ENCODE measurements at places on chromosomes 3 and 15.

- DNase-seq: no peak
These were observed 137.4 kb downstream of the CMSS1 start for GRCh38 chr3:99954914-99955644.

DNA sequence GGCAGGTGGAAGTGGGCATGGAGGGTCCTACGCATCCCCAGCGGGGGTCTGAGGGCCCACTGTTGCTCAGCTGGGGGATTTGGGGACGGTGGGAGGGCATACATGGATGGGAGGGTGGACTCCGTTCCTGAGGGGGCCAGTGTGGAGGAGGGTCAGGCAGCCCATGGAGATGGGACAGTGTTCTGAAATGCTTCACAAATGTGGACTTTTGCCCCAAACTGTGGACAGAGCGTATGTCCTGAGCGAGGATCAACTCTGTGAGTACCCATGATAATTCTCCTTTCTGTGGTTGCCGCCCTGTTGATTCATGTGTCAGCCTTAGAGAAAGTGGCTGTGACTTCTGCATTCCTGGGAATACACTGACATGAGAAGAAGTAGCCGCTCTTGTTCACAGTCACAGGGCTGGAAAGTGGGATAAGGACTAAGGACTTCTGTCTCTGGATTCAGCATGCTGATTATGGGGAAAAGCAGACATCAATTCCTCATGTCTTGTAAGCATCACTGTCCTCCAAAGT, 33.4 kb downstream of the SMAD3 start:
- no peak for DNase-seq

GRCh38 chr3:173825730-173826129, 428.2 kb downstream of the NLGN1 start:
- DNase-seq: no peak

DNA sequence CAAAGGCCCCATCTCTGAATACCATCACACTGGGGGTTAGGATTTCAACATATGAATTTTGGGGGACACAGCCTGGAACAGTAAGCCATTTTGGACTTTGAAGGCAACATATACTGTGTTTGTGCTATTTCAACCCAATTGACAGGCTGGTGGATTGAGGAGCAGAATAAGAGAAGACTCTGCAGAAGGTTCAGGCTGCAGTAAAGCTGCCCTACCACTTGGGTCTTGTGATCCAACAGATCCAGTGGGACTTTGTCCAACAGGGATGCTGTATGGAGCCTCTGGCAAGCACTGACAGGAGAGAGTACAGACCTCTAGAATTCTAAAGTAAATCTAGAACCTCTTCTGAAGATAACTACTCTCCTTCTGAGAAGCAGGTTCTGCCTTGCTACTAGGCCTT, 1.1 kb upstream of the BCL2L10 start:
- no peak for DNase-seq

GRCh38 chr3:171778493-171778892, 31.8 kb downstream of the PLD1 start:
- no peak for DNase-seq

DNA sequence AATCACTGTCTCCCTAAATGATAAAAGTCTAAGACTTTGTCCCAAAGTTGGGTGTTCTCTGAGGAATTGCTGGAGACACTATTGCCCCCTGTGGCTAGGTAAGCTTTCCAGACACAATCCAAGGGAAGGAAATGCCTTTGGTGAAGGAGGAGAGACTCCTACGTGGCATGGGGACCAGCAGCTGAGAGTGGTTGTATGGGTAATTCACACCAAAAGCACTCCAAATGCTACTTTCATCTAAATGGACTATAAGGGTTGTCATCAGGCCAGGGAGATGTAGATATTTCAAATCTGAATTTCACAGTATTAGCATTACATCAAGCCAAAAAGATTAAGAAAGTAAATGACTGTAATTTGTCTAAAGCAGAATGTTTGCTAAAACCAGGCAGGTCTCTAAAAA, 400.8 kb upstream of the THBS1 start:
- no peak for DNase-seq

- peak; percentile 15 for DNase-seq
These were observed 84.7 kb downstream of the SCN11A start for GRCh38 chr3:38966811-38967692.

DNA sequence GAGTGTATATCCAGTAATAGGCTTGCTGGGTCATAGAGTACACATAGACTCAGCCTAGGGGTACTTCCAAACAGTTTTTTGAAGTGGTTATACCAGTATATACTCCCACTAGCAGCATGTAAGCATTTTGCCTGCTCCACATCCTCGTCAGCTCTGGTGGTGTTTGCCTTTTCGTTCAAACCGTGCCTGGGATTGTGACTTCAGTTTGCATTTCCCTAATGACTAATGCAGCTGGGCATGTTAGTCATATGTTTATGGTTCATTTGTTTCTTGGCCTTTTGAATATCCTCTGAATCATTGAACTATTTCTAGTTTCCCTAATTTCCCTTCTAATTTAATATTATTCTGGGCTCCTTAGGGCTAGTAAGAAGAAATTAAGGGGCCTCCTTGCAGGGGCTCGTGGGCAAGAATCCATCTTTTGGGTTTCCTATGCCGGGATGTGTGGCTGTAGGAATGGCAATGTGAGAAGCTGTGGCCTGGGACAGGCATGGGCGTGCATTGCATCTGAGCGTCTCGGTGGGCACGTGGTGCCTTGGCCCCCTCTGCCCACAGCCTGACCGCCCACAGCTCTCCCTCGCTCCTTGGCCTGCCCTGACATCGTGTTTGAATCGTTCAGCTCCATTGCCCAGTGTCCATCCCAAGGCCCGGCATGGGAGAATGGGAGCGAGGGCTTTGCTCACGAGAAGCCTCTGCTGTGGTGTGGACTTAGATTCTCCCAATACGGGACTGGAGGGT, 26.4 kb downstream of the FAH start:
- no peak for DNase-seq

DNA sequence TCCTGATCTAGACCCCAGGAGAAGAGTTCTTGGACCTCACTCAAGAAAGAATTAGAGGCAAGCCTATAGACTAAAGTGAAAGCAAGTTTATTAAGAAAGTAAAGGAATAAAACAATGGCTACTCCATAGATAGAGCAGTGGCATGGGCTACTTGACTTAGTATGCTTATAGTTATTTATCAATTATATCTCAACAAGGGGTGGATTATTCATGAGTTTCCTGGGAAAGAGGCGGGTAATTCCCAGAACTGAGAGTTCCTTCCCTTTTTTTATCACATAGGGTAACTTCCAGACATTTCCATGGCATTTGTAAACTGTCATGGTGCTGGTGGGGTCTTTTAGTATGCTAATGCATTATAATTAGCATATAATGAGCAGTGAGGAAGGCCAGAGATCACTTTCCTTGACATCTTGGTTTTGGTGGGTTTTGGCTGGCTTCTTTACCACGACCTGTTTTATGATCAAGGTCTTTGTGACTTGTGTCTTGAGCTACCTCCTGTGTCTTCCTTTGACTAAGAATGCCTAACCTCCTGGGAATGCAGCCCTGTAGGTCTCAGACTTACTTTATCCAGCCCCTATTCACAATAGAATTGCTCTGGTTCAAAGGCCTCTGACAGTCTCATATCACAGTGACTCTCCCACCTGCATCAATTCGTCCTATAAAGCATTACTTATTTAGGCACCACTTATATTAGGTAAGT, 35.3 kb upstream of the PLSCR2 start:
- DNase-seq: no peak

GRCh38 chr3:116270056-116270455, 175.2 kb downstream of the LSAMP start:
- DNase-seq: no peak

Data from DMS79 treated with DMSO at 0.1 percent for 48 hours (cell line).